A549 treated with DMSO at 1 μM for 4 hours (cell line): ENCODE measurements at places on chromosomes 1 and 21. TPM values are rescaled to one million over a fixed set of nuclear protein-coding genes. Genes with fewer than 3 reads are reported as not detected.

Gene CAMK1G
- total RNA-seq = 0.16 to 0.51 TPM (median 0.24 TPM) in 5 replicates

Gene KLF17
- 0.18 to 0.64 TPM (median 0.31 TPM) in 5 replicates for total RNA-seq

Gene OR2L13
- total RNA-seq = not detected in 5 replicates

Gene RUSC1
- 42.4 to 52.9 TPM (median 48.9 TPM) in 5 replicates for total RNA-seq

Gene GRIK1
- not detected in 5 replicates for total RNA-seq

Gene BARHL2
- total RNA-seq = not detected in 5 replicates

Gene FCN3
- not detected in 5 replicates for total RNA-seq

Gene NR1I3
- 0.21 TPM in 1 of 5 replicates, not detected in the others for total RNA-seq

Gene CRYAA
- not detected in 5 replicates for total RNA-seq

Gene CYP4Z1
- total RNA-seq = not detected in 5 replicates

Gene ITLN2
- total RNA-seq = 0.14 to 0.30 TPM (median 0.14 TPM) in 3 of 5 replicates, not detected in the others
